ENCODE measurements at places on chromosomes 4 and X.

GRCh38 chrX:38991656-38992440 is 190.6 kb downstream of the MID1IP1 start:
- no peak for DNase-seq

- DNase-seq, result no peak
These were observed 148.6 kb downstream of the SLC4A4 start for GRCh38 chr4:71487344-71487920.

DNA sequence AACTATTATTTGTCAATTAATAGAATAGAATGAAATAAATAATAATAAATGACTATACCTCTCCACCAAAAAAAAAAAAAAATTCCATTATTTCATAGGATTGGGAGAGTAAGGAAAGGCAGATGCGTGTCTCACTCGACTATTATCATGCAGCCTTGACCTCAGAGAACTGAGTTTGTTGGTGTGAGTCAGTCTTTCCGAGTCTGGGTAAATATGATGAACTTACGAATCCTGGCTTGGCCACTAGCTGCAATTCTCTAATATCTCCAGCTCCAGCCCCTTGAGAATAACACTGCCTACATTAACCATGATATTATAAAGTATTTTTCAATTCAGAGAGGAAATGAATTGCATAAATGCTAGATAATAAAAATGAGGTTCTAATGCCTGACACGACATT is 46.6 kb upstream of the DHX15 start:
- no peak for DNase-seq

DNA sequence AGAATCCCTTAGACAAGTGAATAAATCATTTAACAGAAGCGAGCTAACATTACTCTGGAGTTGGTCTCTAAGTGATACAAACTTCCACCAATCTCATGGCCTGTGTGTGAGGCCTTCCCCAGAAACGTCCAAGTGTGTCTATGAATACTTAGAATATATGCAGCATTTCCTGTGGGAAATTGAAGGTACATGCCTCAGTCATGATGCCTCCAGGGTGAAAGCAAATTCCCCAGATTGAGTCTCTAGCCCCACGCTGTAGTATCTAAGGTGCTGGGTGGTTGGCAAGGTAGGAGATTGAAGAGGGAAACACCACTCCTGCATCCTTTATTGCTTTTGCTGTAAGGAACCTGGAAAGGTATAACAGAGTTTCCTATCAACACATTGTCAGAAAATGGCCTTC is 113.8 kb downstream of the IL13RA2 start:
- no peak for DNase-seq

GRCh38 chr4:172356016-172356415 is 542.8 kb downstream of the GALNTL6 start:
- no peak for DNase-seq

GRCh38 chrX:86133761-86134160 is 14.5 kb upstream of the DACH2 start:
- DNase-seq, result peak; percentile 4

DNA sequence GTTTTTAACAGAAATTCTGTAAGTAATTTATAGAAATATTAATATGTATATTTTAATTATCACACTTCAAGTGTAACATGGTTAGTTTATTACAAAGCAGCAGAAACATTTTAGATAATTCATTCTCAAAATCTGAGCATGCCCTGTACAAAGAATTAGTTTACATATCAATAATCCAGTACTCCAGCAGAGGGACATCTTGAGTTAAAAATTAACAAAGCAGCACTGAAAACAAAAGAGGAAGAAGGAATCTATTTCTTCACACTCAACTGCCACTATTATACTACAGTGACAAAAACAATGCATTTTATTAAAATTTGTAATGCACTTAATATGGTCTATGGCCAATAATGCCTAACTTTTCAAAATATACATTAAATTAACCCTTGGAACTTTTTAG is 179.1 kb upstream of the KLHL4 start:
- peak; percentile 26 for DNase-seq

DNA sequence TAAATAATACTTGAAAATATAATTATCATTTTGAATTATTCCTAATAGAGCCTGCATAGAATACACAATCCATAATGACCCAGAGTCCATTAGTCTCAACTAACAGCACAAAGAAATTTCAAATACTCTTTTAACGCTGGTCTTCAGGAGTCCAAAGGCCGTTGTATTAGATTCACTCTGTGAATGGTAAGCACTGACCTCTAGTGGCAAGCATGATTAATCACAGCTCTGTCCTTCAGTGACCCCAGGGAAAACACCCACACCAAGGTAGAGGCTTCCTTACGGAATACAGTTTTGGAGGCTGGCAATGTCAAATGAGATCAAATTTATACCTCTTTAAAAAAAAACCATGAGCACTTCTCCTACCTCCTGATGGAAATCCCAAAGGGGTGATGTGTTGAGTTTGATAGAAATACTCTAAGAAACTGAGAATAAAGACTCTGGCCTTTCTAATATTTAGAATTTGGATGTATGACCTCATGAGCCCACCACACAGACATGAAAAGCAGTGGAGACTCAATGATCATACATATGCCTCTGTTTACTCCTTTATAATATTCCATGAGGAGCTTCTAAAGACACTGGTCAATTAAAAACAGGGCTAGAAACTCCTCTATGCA is 147.2 kb upstream of the DKK2 start:
- DNase-seq, result peak; percentile 51

DNA sequence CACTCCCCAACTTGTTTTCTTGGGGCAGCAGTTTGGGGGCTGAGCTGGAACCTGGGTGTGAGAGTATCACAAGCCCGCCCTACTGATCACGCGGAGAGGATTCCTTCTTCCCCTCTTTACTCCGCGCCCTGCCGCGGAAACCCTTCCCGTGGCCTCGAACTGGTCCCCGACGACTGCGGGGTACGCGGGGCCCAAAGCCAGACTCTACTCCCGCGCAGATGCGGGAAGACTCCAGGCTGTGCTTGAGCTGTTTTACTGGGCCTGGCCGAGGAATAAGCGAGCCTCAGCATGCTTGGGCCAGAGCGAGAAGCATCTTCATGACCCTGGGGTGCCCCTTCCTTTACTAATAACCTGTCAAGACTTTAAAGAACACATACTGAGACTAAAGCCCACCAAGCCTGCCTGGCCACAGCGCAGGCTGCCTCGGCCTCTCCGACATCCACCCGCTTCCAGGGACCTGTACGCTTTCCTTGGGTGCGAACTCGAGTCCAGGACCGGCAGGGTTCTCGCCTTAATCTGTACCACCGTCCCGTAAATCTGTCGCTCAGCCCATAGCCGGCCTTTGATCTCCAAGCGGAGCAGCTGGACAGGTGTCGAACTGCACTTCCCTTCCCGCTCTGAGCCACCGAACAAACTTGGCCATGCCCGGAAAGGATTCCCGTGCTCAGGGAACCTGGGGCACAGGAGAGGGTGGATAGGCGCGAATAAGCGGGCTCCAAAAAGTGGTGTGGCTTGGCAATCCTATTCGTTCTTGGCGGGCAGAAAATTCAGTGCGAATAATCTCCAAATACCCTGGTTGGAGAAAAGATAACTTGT is 55.0 kb upstream of the TMEM33 start:
- DNase-seq, result no peak

- no peak for DNase-seq
These were observed 242.1 kb upstream of the TRAM1L1 start for GRCh38 chr4:117327491-117327890.

DNA sequence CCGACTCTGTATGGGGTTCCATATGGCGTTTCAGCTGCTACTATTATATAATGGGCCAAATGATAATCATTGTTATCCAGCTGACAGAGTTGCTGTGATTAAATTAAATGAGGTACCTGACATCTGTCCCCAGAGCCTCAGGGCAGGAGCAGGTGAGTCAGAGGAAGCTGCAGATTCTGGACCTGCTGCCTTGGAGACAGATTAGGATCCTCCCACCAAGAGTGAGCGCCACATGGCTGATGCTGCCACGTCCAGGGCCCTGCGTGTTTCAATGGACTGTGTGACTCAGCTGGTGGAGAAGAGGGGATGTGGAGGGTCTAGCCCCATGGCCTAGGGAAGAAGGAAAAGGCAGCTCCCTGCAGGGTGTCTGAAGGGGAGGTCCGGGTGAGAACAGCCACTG is 28.3 kb upstream of the UXT start:
- no peak for DNase-seq

DNA sequence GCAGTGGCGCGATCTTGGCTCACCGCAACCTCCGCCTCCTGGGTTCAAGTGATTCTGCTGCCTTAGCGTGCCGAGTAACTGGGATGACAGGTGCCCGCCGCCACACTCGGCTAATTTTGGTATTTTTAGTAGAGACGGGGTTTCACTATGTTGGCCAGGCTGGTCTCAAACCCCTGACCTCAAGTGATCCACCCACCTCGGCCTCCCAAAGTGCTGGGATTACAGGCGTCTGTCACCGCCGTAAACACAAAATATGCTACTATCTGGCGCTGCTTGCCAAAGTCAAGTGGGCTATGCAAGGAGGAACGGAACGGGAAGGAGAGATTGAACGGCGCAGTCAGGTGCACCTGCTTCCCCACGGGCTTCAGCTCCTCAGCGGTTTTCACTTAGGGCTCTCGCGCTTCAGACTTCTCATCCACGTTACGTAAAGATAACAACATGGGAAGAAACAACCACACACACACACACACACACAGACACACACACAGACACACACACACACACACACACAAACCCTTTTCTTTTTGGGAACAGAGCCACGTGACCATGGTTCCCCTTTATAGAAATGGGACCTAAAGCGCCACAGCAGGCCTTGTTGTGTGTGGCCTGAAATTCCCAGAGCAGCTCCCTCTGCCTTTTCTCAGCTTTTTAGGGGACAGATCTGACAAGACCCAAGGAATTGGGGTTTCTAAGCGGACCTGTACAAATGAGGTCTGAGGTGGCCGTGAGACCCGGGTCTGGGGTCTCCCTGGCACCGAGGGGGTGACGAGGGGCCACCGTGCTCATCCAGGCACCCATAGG is 1.5 kb downstream of the P2RY8 start:
- peak; percentile 84 for DNase-seq

DNA sequence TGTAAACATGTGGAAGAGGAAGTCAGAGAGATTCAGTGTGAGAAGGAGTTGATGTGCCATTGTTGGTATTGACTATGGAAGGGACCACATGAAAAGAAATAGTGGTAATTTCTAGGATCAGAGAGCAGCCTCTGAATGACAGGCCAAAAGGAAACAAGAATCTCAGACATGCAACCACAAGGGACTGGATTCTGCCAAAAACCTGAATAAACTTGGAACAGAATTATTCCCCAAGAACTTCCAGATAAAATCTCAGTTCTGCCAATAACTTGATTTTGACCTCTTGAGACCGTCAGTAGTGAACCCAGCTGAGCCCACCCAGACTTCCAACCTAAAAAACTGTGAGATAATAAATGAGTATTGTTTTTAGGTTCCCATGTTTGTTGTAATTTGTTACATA is 653.6 kb upstream of the NR3C2 start:
- DNase-seq, result no peak

DNA sequence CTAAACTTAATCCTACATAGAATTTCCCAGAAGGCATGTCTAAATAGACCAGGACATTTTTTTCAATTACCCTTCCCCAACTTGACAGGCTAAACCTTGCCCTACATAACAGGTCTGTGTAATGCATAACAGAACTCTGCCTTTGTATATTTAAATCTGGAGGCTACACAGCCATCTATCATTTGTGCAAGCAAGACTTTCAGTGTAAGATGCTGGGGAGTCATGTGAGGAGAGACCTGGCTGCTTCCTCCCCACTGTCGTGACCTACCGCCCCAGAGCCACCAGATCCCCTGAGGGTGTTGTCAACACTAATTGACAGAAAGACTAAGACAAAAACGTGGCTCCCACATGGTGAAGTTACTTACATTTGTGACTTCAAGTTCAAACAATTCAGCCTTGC is 342.2 kb downstream of the PPARGC1A start:
- no peak for DNase-seq

DNA sequence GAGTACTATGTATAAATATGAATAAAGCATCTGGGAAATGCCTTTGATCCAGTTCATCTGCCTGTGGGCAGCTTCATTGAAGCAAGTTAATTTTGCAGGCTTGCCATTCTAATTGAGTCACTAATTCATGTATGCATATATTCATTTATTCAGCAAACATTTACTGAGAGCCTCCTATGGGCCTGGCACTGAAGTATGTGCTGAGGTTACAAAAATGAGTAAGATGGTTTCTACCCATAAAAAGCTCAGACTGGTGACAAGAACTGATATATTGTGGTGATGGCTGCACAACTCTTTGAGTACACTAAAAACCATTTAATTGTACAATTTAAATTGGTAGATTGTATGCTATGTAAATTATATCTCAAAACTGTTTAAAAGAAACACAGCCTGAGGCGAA is 1.1 kb upstream of the MRPL1 start:
- DNase-seq, result peak; percentile 8

DNA sequence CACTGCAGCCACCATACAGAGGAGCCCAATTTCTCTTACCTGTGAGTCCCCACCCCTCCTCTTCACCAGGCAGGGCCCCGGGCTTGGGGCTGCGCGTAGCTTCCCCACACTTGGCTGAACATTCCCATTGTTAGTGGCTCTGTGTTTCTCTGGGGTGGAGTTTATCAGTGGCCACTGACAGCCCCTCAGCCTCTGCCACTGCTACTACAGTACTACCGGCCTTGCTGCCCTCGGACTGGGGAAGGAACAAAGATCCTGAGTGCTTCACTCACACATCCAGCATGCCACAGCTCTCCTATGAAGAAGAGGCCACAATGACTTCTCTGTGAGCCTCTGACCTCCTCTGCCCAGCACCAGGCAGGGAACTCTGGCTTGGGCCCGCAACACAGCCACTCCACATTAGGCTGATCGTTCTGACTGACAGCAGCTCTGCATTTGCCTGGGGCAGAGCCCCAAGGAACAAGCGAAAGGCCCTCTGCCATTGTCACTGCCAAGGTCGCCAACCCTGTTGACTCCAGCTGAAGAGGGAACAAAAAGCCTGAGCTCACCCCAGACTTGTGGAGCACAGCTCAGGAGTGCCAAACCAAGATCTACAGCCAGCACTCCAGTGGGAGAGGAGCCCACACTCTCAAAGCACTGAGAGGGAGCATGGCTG is 24.0 kb downstream of the ABCB7 start:
- no peak for DNase-seq

DNA sequence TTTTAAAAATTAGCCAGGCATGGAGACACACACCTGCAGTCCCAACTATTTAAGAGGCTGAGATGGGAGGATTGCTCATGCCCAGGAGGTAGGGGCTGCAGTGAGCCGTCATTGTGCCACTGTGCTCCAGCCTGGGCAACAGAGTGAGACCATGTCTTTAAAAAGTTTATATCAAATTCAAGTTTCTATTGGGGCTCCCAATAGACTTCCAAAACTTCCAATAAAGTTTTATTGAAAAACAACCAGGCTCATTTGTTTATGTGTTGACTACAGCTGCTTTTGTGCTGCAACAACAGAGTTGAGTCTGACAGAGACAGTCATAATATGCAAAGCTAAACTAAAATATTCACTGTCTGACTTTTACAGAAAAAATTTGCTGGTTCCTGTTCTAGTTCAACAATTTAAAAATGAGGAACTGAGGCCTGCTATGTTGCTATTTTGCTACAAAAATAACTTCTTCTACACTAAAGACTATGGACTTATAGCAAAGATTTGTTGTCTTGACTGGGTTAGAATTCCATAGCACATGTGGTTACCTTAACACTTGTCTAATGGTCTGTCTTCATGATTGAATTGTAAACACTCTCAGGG is 63.3 kb upstream of the RELL1 start:
- peak; percentile 53 for DNase-seq

All from suppressor macrophage (primary cell).